Chondrocyte (in vitro differentiated cells): ENCODE measurements at places on chromosomes 16 and 17.
A peak's percentile ranks its signal among the peaks of the same experiment; 100 is the strongest.

- no peak for DNase-seq
- H3K36me3 ChIP-seq = peaks cover 1% of the 10 kb centered on the region
- H3K4me3 ChIP-seq = no peak overlapping the region
- H3K27ac ChIP-seq = no peak overlapping the region
- no peaks in the 10 kb centered on the region for H3K4me1 ChIP-seq
Measured at GRCh38 chr17:48261297-48261880, 153.8 kb downstream of the SNX11 start.

DNA sequence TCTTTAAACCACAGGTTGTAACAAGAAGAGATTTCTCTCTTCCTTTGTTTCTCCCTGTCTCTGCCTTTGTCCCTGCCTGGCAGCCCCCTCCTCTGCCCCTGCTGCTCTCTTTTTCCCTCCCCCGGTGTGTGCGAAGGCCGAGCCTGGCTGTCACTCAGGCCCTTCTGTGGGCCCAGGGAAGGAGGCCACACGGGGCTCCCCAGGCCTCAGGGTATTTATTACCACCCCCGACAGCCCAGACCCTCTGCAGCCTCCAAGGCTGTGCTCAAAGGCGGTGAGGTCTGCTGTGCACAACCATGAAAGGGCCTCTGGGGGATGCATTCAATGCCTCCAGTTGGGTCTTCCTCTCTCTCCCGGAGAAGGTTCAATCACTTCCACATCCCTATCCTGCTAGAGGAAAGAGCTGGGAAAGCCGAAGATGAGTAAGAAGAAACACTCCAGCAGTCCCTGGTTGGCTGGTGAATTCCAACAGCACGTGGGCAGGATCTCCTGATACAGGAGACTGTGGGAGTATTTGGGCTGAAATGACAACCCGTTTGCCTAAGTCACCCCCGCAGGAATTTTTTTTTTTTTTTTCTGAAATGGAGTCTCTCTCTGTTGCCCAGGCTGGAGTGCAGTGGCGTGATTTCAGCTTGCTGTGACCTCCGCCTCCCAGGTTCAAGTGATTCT, 34.2 kb downstream of the ZNF423 start:
- no peaks in the 10 kb centered on the region for H3K36me3 ChIP-seq
- H3K27ac ChIP-seq = no peak overlapping the region
- no peak for DNase-seq
- H3K27me3 ChIP-seq = no peaks in the 10 kb centered on the region
- H3K4me3 ChIP-seq = no peak overlapping the region

GRCh38 chr17:80408872-80409271, 6.1 kb upstream of the ENDOV start:
- H3K27ac ChIP-seq = no peak overlapping the region
- no peak overlapping the region for H3K4me3 ChIP-seq
- peaks cover 1% of the 10 kb centered on the region for H3K4me1 ChIP-seq
- H3K27me3 ChIP-seq = no peaks in the 10 kb centered on the region
- no peaks in the 10 kb centered on the region for H3K36me3 ChIP-seq
- DNase-seq = no peak

- H3K27ac ChIP-seq = peak overlapping the region; percentile 36
- peaks cover 12% of the 10 kb centered on the region for H3K4me1 ChIP-seq
- H3K4me3 ChIP-seq = peak overlapping the region; percentile 77
- no peak for DNase-seq
Measured at GRCh38 chr17:78127888-78128550, 536 bp downstream of the TMC6 start.

DNA sequence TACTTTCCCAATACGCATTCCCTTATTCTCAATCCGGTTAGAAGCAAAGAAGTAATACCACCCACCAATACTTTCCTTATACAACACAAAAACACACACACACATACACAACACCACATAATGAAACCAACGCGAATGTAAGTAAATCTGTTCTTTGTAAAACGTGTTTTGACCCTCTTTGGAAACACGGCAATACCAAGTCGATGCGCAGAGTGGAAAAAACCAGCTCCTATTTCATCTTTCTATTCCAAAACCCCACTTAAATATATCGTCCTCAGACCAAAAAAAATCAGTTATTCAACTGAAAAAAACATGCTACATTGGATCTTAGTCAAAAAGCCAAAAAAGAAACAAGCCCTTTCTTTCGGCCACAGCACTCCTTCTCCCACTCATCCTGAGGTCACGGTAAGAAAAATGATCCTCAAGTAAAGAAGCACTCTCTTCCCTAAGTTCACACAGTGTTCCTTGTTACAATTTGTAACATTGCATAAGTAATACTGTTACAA, 31.0 kb upstream of the ARL4D start:
- H3K4me3 ChIP-seq = peak overlapping the region; percentile 67
- no peak for DNase-seq
- no peaks in the 10 kb centered on the region for H3K27me3 ChIP-seq
- peak overlapping the region; percentile 100 for H3K27ac ChIP-seq
- H3K4me1 ChIP-seq = peaks cover 25% of the 10 kb centered on the region
- peaks cover 2% of the 10 kb centered on the region for H3K36me3 ChIP-seq

GRCh38 chr16:53069772-53070171, 15.0 kb downstream of the CHD9 start:
- no peak overlapping the region for H3K4me3 ChIP-seq
- peaks cover 41% of the 10 kb centered on the region for H3K4me1 ChIP-seq
- DNase-seq = no peak
- peaks cover 12% of the 10 kb centered on the region for H3K36me3 ChIP-seq
- no peak overlapping the region for H3K27ac ChIP-seq
- no peaks in the 10 kb centered on the region for H3K27me3 ChIP-seq

DNA sequence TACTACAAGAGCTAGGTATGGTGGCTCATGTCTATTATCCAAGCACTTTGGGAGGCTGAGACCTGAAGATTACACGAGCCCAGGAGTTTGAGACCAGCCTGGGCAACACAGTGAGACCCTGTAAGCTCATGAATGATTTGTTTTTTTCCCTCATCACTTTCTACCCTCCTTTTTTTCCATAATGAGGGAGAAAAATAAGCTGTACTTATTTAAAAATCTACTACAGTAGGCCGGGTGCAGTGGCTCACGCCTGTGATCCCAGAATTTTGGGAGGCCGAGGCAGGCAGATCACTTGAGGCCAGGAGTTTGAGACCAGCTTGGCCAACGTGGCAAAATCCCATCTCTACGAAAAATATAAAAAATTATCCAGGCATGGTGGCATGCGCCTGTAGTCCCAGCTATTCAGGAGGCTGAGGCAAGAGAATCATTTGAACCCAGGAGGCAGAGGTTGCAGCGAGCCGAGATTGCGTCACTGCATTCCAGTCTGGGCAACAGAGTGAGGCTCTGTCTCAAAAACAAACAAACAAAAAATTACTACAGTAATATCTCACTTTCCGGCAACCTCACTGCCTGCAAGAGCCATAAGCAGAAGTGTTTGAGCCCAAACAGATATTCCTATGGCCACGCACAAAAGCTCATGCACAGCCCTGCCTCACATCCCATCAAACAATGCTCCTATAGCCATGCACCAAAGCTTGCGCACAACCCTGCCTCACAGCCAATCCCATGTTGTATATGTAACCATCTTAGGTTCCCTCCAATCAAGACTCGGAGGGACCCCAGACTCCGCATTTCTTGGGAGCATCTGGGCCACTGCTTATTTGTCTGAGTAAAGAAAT, 37.4 kb downstream of the TK2 start:
- DNase-seq = peak; percentile 59
- H3K27ac ChIP-seq = peak overlapping the region; percentile 93
- H3K4me1 ChIP-seq = peaks cover 74% of the 10 kb centered on the region
- no peaks in the 10 kb centered on the region for H3K27me3 ChIP-seq

- peaks cover 45% of the 10 kb centered on the region for H3K4me1 ChIP-seq
- no peaks in the 10 kb centered on the region for H3K27me3 ChIP-seq
- DNase-seq = no peak
- peak overlapping the region; percentile 88 for H3K4me3 ChIP-seq
Measured at GRCh38 chr17:21287703-21288449, 3.4 kb downstream of the MAP2K3 start.

DNA sequence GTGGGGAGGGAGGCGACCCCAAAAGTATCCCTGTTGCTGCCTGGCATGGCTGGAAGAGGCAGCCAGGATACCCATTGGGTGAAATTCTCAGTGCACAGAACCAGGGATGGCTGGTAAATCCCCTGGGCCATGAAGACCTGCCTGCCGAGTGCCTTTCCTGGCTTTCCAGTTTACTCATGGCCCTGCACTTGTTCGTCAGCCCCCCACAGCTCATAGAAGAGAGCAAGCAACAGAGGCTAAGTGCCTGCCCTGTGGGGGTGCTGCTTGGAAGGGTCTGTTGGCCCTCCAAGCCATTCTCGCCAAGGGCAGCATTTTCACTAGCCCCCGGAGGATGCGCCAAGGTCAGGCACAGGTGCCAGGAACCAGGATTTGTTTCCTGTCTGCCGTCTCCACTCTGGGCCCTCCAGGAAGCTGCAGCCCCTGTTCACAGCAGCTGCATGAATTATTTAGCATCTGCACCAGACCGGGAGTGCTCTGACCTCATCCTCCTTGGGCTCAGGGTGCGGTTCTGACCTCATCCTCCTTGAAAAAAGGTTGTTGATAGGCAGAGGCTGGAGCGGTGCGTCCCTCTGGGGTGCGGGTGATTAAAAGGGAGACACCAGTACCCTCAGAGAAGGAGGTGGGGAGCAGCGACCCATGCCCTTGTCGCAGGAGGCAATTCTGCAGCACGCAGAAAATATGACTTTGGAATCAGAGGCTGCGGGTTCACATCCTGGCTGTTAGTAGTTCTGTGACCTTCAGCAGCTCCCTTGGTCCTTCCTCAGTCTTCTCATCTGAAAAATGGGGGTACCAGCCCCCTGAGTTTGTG, 14.2 kb upstream of the CD300A start:
- H3K27ac ChIP-seq = no peak overlapping the region
- no peak overlapping the region for H3K4me3 ChIP-seq
- H3K27me3 ChIP-seq = no peaks in the 10 kb centered on the region
- H3K4me1 ChIP-seq = peaks cover 57% of the 10 kb centered on the region
- no peaks in the 10 kb centered on the region for H3K36me3 ChIP-seq

- H3K27me3 ChIP-seq = no peaks in the 10 kb centered on the region
- DNase-seq = no peak
- H3K4me1 ChIP-seq = peaks cover 40% of the 10 kb centered on the region
Measured at GRCh38 chr17:29390851-29391631, 878 bp downstream of the TAOK1 start.

- H3K27me3 ChIP-seq = no peaks in the 10 kb centered on the region
- DNase-seq = peak; percentile 92
- no peak overlapping the region for H3K4me3 ChIP-seq
- no peaks in the 10 kb centered on the region for H3K4me1 ChIP-seq
- no peak overlapping the region for H3K27ac ChIP-seq
Measured at GRCh38 chr16:57755061-57755684, 19.6 kb downstream of the KATNB1 start.

DNA sequence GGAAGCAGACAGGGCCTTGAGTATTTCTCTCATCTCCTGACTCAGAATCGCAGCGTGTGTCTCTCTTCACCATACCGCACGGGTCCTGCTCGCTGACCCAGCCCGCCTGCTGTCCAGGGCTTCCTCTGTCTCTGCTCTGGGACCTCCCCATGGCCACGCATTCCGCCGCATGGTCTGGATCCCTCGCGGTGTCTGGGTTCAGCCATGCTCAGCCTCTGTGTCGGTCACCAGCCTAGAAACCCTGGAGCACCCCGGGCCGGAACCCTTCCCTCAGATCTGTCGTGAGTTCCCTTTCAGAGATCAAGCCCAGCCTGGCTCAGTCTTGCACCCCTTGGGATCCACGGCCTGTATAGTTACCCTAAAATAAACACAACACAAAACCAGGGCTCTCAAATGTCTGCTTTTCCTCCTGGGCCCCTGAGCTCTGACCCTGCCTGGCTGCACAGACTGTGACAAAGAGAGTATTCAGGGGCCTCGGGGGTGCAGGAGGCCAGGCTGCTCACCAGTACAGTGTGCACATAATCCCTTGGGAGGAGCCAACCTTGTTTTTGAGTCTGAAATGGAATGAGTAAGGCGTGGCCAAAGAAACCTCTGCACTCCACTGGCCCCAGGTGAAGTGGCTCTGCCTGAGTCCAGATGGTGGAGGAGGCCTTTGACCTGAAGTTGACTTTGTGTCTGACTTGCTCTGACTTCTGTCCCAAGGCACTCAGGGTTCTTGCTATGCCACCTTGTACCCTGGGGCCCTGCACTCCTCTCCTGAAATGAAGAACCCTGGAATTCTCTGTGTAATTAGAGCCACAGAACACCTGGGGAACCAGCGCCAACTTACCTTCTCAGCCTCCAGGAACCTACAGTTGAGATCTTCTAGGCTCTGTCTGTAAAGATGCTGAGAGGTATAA, 5.8 kb upstream of the SPIRE2 start:
- no peaks in the 10 kb centered on the region for H3K27me3 ChIP-seq
- H3K36me3 ChIP-seq = no peaks in the 10 kb centered on the region
- H3K4me3 ChIP-seq = no peak overlapping the region
- H3K4me1 ChIP-seq = peaks cover 4% of the 10 kb centered on the region

- H3K27me3 ChIP-seq = no peaks in the 10 kb centered on the region
- no peak overlapping the region for H3K4me3 ChIP-seq
- H3K27ac ChIP-seq = peak overlapping the region; percentile 45
- H3K36me3 ChIP-seq = peaks cover 3% of the 10 kb centered on the region
- H3K4me1 ChIP-seq = peaks cover 8% of the 10 kb centered on the region
Measured at GRCh38 chr17:49717371-49717861, 9.7 kb upstream of the SLC35B1 start.

DNA sequence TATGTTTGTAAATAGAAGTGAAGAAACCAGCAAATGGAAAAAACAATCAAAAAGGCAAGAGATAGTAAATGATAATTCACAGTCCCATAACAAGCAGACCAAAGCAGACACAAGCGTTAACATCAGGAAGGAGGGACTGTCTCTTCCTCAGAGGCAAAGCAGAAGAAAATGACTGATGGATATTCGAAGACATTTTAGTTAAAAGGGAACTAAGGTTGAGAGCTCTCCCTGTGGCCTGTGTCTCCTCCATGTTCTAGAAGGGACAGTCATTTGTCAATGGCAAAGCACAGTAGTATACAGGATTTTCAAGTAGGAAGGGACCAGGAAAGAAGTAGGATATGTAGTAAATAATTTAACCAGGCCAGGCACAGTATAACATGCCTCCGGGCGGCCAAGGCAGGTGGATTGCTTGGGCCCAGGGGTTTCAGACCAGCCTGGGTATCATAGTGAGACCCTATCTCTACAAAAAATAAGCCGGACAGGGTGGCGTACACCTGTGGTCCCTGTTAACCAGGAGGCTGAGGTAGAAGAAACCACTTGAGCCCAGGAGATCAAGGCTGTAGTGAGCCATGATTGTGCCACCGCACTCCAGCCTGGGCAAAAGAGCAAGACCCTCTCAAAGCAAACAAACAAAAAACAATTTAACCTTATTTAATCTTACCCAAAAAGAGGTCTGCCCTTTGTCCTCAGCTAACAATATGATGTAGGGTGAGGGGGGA, 3.7 kb downstream of the ZDHHC7 start:
- no peaks in the 10 kb centered on the region for H3K27me3 ChIP-seq
- H3K4me3 ChIP-seq = no peak overlapping the region
- peak overlapping the region; percentile 72 for H3K27ac ChIP-seq
- peaks cover 76% of the 10 kb centered on the region for H3K4me1 ChIP-seq

- peaks cover 7% of the 10 kb centered on the region for H3K27me3 ChIP-seq
- DNase-seq = no peak
- no peaks in the 10 kb centered on the region for H3K4me1 ChIP-seq
- H3K36me3 ChIP-seq = no peaks in the 10 kb centered on the region
Measured at GRCh38 chr16:73848993-73849392, 447.6 kb upstream of the PSMD7 start.

- H3K27me3 ChIP-seq = peaks cover 13% of the 10 kb centered on the region
- no peak for DNase-seq
- no peaks in the 10 kb centered on the region for H3K4me1 ChIP-seq
- peaks cover 2% of the 10 kb centered on the region for H3K36me3 ChIP-seq
Measured at GRCh38 chr16:58299757-58300349, 5.0 kb upstream of the PRSS54 start.

- peaks cover 25% of the 10 kb centered on the region for H3K36me3 ChIP-seq
- DNase-seq = no peak
- peak overlapping the region; percentile 18 for H3K27ac ChIP-seq
Measured at GRCh38 chr16:70018254-70018653, 67.1 kb downstream of the CLEC18A start.
